SW480 (cell line): ENCODE measurements at places on chromosomes 7 and 10.

GRCh38 chr10:124182088-124182541 is 88.7 kb upstream of the CHST15 start:
- no peak for DNase-seq

DNA sequence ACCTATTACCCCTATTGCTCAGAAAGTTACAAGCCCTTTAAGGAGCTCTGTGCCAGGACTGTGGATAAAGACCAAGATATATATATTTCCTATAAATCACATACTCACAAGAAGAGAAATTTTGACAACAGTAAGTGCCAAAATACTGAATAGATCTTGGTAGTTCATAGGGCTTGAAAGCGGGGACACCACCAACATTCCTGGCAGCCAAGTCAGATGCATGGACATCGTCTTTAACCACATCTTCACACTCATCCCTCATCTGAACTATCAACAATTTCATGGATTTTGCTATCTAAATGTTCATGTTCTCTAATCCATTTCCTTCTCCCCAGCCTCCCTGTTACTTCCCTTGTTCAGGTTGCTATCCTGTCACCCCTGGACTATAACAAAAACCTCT is 67.5 kb upstream of the LRRC17 start:
- DNase-seq = no peak

DNA sequence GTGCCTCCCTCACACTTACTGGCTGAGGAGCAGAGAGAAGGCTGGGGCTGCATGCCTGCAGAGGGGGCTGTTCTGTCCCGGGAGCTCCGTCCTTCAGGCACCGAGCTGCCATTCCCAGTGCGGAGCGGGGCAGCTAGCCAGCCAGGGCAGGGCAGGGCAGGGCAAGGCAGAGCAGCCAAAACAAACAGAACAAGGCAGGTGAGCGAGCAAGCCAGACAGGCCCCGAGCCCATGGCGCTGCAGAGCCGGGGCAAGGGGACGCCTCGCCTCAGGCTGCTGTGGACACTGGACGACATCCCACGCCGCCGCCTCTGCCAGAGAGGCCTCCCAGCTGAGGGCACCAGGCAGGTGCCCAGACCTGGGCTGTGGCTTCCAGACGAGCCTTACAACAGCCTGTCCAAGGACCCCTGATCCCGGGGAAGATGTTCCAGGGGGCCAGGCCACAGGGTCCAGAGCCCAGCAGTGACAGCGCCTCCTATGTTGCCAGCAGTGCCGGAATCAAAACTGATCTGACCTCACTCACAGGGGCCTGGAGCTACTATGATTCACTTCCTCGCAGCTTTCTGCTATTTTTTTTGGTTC is 8.2 kb upstream of the NDST2 start:
- DNase-seq = no peak

GRCh38 chr7:155208681-155209477 is 88.8 kb upstream of the INSIG1 start:
- no peak for DNase-seq
